NT2/D1 (cell line): ENCODE measurements at places on chromosomes 11 and 22.

DNA sequence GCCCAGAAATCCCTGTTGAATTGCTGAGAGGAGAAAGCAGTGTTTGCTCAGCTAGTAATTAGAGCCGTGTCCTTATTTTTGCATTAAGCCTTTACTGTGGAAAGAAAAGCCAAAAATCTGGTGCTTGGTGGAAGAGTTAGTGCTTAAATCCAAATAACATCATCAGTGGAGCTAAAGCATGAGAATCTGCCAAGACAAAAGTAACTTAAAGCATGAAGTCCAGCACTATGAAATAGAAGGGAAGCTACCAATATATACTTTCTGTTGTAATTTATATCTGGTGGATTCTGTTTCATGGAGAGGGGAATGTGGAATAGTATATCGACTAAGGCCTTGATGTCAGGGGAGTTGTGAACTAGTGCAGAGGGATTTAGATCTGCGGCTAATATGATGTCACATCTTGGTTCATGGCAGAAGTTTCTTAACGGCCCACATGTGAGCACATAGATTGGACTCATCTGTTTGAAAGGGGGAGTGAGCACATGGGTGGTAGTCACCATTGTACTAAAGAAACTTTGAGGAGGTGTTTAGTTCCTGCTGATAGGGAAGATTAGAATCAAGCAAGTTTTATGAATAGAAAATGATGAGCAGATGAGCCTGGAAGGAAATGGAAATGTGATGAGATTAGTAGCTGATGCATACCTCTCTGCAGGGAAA lies 224.4 kb upstream of the MTNR1B start:
- no peak for DNase-seq

DNA sequence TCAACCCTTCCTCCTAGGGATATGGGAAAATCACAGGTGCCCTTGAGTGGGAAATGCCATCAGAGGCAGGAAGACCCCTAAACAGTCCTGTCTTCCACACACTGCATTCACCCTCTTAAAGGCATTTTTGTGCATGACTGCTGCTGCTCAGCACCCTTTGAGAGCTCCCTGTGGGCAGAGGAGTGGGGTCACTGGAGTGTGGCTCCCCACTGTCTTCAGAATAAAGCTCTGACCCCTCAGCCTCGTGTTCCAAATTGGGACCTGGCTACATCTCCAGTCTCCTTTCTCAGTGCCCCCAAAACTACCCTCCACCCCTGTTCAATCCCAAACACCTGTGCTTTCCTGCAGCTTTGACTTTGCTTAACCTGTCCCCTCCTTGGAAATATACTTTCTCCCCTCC lies 46.6 kb downstream of the CHRDL2 start:
- no peak for DNase-seq

DNA sequence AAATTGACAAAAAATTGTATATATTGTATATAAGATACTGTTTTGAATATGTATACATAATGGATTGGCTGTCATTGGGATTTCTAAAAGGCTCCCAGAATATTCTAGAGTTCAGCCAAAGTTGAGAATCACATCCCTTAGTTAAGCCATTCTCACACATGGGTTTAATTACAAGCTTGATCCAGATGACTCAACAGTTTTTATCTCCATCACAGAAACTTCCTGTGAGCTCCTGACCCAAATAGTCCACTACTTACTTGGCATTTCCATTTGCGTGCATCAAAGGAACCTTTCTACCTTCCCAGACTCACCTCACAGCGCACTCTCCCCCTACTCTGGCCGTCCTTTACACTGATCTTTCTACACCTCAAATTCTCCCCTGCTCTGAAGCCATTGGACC lies 184.8 kb upstream of the ARHGAP20 start:
- no peak for DNase-seq

DNA sequence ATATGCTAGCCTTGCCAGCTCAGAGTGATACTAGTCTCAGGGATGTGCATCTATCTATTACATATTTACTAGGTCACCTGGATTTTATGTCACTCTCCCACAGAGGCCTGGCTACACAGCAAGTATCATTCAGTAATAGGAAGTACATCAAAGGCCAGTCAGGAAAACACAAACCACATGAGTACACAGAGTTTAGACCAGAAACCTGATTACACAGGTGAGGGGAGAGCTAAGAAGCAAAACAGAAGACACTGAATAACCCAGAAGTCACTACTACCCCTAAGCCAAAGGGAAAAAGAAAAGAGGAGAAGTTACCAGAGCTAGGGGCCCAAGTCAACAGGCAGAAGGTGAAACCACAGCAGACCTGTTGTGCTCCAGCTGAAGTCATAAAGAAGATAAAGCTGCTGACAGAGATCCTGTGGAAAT lies 13.3 kb downstream of the LPXN start:
- no peak for DNase-seq

GRCh38 chr11:31810779-31811647 lies at the start of gene PAX6:
Gene PAX6, minus strand, starts transcription at chr11:31811322. Its CDS starts 4,911 bp downstream, at chr11:31806411.
- DNase-seq, result no peak

DNA sequence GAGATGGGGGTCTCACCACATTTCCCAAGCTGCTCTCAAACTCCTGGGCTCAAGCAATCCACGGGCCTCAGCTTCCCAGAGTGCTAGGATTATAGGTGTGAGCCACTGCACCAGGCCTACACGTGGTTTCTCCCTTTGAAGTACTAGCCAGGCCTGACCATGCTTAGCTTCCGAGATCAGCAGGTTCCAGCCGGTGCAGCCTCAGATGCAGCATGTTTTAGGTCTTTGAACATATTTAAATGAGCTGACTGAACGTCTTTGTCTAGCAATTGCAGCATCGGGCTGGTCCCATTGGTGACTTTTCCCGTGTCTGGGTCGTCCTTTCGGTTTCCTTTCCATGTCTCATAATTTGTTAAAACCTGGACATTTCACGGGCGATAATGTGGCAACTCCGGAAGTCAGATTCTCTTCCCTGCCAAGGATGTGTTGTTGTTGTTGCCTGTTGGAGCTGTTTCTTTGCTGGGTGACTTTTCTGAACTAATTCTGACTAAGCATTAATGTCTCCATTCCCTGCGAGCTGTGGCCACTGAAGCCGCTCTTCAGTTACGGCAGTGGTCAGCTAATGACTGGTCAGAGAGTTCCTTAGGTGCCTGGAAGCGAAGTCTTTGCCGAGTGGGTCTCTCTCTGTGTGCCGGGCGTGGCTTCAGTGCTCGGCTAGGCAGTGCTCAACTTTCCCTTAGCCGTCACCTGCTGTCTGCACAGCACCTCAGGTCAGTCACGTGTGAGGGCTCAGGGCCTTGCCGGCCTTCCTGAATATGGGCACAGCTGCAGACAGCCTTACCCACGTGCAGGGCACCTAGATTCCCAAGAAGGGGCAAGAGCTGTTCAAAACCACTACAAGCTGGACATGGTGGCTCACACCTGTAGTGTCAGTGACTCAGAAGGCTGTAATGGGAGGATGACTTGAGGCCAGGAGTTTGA lies 3.8 kb upstream of the CYP2D6 start:
- no peak for DNase-seq

DNA sequence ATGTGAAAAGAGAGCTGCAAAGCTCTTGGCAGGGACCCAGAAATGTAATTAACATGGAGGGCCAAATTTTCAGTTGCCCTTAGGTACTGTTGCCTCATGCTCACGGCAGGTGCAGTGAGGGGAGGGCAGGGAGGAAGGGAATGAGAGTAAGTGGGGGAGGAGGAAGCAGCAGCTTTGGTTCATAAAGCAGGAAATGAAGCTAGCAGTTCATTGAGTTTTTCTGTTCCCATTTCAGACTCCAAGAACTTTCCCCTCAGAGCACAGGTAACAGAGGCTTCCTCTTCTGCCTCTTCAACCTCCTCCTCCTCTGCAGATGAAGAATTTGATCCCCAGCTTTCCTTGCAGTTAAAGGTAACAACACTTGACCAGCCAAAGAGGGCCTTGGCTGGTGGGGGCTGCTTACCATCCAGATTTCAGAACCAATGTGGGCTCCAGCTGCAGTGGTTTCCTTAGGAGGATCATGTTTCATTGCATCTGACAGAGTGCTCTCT lies 57.9 kb upstream of the PARVA start:
- DNase-seq, result no peak

DNA sequence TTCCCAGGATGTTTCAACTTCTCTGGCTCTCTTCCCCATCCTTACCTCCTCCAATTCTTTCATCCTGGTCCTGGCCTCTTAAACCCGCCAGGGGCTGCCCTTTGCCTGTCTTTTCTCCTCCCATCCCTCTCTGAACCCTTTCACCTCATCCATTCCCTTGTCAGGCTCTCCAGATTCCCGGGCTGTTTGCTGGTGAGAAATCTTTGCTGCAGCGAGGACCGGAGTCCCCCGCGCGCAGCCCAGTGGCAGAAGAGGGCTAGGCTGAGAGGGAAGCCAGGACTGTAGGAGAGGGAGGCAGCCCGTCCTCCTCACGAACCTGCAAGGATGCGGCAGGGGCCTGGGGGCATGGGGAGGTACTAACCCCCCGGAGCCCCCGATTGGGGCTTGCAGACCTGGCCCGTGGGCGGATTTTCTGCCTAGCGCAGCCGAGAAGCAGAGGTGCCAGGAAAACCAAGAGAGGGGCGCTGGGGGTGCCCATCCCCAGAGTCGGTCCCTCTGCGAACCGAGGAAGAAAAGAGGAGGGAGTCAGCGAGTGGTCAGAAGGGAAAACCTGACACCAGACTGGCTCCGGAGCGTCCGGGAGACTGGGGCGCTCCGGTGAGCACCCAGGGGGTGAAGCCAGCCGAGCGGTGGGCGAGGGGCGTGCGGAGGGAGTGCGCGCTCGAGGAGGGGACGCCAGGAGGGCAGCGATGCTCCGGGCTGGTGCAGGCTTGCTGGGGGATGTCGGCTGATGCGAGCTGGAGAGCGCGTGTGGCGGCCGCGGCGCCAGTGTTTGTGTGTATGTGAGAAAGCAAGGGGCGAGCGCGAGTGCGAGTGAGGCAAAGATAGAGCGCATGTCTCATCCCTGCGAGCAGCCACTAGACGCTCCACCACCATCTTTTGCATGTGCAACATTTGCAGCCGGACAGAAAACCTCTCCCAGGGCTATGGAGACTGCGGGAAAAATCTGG lies at the start of gene GRIA4:
TSS of gene GRIA4 (plus strand) at position 242 of the 950 bp plus-strand sequence. CDS start 925 bp downstream, outside the sequence.
- peak; percentile 27 for DNase-seq

GRCh38 chr11:128790196-128790595 lies 76.9 kb downstream of the KCNJ1 start:
- DNase-seq, result no peak

DNA sequence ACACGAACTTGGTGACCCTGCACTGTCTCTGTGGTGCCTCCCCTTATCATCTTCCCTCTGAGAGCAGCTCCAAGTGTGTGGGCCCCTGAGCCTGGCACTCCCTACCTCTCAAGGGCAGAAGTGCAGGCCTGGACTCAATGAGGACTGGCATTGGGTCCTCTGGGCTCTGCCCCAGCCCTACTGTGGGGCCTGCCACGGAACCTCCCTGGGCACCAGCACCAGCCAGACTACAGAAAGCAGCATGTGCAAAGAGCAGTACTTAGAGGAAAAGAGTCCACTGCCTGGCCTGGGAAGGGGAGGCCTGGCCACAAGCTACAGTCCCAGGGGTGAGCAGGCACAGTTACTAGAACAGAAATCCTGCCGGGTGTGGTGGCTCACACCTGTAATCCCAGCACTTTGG lies 222.5 kb downstream of the DSCAML1 start:
- DNase-seq, result no peak

- DNase-seq, result no peak
Observed at GRCh38 chr11:103368145-103368544, 258.9 kb downstream of the DYNC2H1 start.

DNA sequence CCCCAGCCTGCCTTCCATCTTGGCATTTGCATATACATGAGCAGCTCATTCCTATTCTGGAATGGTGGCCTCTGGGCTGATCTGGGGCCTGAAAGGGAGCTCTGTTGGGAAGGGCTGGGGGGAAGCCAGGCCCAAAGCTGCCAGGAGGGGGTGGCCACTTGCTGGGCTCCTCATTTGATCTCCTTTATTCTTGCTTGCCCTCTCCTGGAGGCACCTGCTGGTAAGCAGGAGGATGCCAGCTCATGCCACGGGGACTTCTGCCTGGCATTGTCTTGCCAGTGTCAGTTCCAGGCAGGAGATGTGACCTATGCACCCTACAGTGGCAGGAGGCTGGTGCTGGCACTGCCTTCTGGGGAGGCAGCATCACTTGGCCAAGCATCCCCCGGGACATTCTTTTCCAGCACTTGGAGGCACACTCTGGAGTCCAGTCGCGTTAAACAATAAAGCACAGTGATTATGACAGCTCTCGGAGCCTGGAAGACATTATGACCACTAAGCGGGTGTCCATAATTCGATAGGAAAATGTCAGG lies 128.3 kb downstream of the NTM start:
- no peak for DNase-seq

GRCh38 chr11:74185285-74185684 lies 14.2 kb downstream of the PPME1 start:
- no peak for DNase-seq

- DNase-seq, result no peak
Observed at GRCh38 chr22:17489101-17489500, 74.2 kb upstream of the SLC25A18 start.

DNA sequence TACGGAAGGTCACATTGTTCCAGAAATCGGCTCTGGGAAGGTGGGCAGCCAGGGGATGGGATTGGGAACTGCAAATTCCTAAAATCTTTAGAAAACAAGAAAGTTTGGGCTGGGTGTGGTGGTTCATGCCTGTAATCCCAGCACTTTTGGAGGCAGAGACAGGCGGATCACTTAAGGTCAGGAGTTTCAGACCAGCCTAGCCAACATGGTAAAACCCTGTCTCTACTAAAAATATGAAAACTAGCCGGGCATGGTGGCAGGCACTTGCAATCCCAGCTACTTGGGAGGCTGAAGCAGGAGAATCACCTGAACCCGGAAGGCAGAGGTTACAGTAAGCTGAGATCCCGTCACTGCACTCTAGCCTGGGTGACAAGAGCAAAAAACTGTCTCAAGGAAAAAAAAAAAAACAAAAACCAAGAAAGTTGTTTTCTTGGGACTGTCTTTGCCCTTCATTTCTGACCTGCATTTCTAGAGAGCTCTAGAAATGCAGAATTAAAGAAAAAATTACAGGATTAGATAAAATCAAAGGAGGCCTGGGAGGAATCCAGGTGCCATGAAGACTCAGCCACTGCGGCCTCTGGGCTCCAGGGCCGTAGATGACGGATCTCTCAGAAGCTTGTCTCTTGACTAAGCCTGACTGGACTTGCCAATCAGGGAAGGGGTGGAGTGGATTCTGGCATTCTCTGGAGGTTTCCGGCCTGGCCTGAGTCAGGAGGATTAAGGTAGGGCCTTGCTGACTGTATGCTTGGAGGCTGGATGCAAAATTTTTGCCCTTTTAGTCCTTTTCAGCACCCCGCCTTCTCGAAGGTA lies 5.3 kb upstream of the MALAT1 start:
- DNase-seq, result no peak

- DNase-seq, result peak; percentile 33
Observed at GRCh38 chr22:27405672-27406388, 395.7 kb downstream of the MN1 start.
